ENCODE measurements at places on chromosomes 6 and 20. TPM values are rescaled to one million over a fixed set of nuclear protein-coding genes. Genes with fewer than 3 reads are reported as not detected.

DNA sequence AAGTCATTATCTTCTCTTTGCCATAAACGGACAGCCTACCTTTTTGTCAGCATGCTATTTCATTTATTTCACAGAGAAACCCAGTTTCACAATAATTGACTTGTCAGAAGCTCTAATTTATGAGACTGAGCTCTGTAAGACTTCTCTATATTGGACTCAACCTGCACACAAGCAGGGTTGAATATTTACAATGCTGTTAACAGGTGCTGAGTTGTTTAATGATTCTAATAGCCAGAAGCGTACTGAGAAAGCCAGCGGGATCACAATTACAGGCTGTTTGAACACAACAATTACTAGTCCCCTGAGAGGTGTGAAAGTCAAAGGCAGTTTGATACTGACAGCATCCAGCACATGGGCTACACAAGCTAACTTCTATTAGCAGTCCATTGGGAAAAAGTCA is 128.2 kb upstream of the SIM1 start:
- DNase-seq: no peak

GRCh38 chr6:163207431-163208383 is 206.8 kb upstream of the QKI start:
- no peak for DNase-seq

DNA sequence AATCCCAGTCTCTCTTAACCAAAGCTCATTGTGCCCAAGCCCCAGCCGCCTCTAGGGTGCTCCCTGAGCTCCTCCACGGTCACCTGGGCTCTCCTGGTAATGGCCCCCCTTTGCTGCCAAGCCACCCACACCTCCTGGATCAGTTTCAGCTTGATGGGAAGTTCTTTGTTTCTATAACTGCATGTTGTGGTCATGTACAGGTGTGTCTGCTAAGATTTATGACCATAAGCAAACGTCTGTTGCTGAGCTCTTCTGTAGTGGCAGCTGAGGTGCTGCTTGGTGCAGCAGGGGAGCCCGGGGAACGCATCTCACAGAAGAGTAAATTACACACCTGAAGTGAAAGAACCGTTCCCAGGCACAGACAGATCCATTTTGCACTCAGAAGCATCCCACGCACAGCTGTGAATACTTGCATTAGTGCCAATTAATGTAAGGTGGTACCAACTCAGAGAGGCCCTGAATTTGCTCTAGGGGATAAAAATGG is 194.6 kb upstream of the ARID1B start:
- DNase-seq: no peak

DNA sequence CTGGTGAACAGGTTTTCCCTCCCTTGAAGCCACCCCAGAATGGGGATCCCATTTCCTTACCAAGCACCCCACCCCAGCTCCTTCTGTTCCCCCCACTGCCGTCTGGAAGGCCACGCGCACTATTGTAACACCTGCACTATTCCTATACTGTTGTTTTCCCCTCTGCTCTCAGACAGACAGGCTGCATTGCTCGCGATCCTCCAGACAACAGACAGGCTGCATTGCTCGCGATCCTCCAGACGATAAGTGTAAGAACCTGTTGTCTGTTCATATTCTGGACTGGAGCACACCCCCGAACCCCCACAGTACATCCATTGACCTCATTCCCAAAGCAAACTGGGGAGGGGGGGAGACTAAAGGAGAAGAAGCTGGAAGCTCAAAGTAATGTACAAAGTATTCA is 72.7 kb downstream of the LY86 start:
- DNase-seq: no peak

DNA sequence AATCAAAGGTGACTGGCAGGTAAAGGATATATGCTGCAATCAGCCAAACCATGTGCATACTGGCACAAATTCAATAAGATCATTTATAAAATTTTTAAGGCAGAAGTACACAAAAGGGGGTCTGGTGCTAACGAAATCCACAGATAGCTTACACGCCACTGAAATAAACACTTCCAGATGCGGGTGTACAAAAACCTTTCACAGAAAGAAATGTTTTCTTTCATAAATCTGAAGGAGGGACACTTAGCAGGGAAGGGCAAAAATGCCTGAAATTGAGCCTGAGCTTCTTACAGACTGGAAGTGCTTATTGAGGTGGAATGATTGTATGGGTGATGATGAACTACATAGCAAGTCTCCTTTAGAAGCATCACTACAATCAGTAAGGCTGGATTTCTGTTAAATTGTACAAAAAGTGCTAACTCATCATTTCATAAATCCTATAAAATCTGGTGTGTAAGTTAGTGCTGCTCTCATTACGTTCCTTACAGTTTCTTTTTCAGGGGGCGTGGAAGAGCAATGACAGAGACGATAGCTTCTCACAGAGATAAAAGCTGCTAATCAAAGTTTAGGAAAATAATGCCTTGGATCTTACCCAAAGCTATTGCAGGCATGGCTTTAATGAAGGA is 409.3 kb upstream of the RUNX2 start:
- DNase-seq: no peak

DNA sequence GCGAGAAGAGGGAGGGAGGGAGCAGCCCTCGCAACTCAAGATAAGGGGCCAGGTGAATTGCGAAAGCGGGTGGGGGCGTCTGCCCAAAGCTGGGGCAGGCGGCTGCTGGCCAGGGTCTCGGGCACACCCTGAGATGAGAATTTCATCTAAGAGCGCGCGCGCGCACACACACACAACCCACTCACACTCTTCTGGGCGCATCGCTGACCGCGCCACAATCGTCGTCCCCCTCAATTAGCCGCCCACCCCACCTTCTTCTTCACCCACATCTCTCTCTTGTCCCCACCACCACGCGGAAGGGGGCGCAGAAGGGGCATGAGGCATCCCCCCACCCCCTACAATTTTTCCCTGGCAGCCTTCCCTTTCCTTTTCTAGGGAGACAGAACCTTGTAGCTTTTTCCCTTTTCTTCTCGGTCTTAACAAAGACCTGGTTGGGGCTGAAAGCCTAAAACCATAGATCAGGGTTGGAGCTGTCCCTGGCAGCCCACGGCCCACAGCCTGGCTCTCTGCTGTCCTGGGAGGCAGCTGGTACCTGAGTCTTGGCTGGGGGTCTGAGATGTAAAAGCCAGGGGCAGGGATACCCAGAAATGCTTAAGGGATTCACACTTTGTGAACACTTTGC is 737 bp upstream of the PTPRT start:
- no peak for DNase-seq

DNA sequence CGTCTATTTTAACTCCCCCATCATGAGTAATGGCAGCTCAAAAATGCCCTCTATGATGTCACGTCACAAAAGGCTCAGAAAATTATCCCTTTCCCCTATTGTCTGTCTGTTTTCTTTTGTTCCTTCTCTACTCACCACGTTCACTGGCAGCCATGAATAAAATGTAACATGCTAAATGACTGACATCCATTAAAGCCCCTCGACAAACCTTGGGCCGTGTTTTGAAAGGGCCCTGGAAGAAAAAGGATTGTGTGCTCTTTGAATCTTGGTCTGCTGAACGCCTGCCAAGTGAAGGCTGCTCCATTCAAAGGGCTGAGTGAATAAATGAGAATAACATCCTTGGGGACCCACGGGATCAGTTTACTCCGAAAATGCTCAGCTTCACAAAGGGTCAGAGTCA is 118.7 kb downstream of the RPS12 start:
- DNase-seq: no peak

- DNase-seq: no peak
Measured at GRCh38 chr6:12710921-12711320, 5.6 kb upstream of the PHACTR1 start.

- no peak for DNase-seq
Measured at GRCh38 chr6:28207510-28208110, 17.5 kb upstream of the ZSCAN9 start.

Gene HLA-DRB5
- total RNA-seq: 0.83 TPM

Gene ASIP
- not detected for total RNA-seq
